ENCODE measurements at places on chromosomes 5 and 9.

DNA sequence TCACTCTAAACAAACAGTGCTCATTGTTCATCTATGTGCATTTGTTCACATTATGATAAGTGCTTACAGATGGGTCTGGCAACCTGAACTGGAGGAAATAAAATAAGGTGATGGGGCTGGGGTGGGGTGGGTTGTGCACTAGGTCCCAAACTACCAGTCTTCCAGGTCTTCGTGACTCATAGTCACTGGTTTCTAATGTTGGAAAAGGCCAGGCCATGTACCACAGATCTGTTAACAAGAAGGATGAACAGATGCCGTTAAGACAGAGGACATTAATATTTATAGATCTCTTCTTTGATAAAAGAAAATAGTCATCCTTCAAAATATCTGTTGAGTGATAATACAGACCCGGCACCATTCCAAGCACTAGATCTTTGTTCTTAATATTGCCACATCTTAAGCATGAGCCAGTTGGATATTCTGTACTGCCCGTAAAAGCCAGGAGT lies 71.4 kb upstream of the STARD4 start:
- DNase-seq = no peak

DNA sequence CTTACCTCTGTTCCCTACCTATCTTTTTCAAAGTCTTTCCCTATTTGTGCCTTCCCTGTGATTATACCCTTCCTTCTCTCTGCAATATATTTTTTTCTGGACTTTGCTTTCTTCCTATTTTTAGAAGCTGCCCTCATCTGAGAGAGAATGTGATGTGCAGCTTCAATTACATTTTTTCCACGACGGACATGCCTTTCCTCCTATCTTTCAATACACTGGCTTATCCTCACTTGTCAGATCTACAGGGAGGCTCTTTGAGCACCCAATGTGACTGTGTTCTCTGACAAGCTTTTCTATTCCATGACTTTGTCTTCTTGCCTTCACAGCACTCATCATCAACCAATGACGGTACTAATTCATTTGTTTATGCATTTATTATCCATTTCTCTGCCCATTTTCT lies 227.9 kb upstream of the CLINT1 start:
- no peak for DNase-seq

GRCh38 chr5:132495667-132496190 lies 5.2 kb upstream of the IRF1 start:
- DNase-seq = no peak

DNA sequence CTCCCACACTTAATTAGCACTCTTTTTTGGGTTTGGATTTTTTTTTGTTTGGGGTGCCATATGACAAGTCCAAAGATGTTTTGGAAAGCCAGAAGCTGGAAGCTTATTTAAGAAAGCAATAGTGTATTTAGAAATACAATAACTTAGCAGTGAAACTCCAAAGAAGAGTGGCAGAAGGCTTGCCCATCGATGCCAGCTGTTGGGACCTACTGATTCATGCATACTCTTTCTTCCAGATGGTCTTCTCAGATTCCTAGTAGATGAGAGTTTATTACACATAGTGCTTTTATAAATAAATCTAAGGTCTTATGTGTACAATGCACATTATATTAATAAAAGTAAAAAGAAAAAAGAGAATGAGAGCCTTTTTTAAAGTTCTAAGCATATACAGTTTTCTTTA lies 374.6 kb downstream of the OSTF1 start:
- DNase-seq = no peak

GRCh38 chr5:132635873-132636272 lies 22.1 kb upstream of the IL13 start:
- no peak for DNase-seq

DNA sequence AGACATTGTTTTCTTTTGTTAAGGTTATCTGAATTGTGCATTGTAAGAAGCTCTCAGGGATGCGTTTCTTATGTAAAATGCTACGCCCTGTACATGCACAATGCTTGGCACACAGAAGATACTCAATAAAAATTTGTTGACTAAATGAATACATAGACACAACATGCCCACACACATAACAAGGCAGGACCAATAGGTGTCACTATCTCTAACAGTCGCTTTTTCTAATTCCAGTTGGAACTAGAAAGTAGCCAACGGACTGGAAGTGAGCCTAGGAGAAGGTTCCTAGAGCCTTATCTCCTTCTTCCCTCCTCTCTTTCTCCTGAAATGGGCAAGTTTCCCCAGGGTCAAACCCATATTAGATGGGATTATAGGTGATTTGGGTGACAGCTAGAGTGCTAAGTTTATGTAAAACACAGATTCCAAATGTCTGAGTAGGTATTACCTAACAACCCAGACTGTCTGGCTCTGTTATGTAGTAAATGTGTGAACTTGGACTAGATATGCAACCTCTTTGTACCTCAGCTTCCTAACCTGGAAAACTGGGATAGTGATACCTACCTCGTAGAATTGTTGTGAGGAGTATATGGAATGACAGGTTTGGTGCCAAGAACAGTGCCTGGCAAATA lies 603.0 kb downstream of the RAB3C start:
- no peak for DNase-seq

- no peak for DNase-seq
These were observed 6.9 kb downstream of the UGT3A2 start for GRCh38 chr5:36059571-36060419.

DNA sequence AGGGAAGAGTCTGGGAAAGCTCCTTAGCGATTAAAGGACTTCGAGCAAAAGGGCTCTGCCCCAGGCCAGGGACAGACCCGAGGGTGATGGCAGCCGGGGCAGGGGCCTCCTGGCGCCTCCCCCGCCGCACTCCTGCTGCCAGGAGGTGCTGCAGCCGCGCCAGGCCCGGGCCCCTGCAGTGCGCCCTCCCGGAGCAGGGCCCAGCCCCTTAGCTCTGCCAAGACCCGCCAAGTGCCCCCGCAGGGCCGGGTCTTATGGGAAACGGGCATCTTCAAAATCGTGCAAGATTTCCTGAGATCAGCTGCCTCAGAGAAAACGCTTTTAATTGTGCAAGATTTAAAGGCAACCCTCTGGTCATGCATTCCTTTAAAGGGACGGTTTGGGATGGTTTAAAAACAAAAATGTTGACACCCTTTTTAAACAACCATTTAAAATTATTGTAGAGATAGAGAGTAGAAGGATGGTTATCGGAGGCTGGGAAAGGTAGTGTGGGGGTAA lies 52.4 kb downstream of the CDC14B start:
- no peak for DNase-seq

DNA sequence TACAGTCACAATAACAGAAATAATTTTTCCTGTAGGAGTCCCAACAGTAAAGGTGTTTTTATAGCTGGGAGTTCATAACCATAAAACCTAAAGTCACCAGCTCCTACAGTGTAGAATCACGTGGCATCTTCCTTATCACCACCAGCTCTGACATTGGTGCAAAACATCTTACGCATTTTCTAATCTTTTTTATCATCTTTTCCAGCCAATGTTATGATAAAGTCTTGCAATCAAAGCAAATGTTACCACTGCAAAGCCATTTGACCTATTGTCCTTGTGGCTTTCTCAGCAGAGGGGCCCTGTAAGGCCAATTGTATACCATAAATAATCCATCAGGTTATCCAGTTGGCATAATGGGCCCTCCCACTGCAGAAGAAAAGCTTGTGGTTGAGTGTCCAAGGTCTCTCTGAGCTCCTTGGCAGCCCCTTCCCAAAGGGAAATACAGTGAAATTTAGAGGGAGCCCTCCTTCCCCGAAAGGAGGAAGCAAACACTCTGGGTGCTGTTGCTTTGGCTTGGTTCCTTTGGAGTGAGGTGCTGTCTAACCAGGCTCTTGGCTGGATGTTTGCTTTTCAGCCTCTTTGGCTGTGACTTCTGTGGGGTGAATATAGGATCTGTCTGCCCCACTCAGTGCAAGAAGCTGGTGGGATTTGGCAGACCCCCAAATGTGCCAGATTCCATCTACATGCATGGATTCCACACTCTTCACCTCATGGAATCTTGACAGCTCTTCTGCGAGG lies 29.3 kb upstream of the CPEB4 start:
- no peak for DNase-seq

- DNase-seq = no peak
These were observed 406.0 kb downstream of the PRELID2 start for GRCh38 chr5:145429170-145429569.

- no peak for DNase-seq
These were observed 614.7 kb downstream of the TLR4 start for GRCh38 chr9:118318770-118319431.

GRCh38 chr9:95481000-95481399 lies 35.8 kb downstream of the PTCH1 start:
- DNase-seq = no peak

DNA sequence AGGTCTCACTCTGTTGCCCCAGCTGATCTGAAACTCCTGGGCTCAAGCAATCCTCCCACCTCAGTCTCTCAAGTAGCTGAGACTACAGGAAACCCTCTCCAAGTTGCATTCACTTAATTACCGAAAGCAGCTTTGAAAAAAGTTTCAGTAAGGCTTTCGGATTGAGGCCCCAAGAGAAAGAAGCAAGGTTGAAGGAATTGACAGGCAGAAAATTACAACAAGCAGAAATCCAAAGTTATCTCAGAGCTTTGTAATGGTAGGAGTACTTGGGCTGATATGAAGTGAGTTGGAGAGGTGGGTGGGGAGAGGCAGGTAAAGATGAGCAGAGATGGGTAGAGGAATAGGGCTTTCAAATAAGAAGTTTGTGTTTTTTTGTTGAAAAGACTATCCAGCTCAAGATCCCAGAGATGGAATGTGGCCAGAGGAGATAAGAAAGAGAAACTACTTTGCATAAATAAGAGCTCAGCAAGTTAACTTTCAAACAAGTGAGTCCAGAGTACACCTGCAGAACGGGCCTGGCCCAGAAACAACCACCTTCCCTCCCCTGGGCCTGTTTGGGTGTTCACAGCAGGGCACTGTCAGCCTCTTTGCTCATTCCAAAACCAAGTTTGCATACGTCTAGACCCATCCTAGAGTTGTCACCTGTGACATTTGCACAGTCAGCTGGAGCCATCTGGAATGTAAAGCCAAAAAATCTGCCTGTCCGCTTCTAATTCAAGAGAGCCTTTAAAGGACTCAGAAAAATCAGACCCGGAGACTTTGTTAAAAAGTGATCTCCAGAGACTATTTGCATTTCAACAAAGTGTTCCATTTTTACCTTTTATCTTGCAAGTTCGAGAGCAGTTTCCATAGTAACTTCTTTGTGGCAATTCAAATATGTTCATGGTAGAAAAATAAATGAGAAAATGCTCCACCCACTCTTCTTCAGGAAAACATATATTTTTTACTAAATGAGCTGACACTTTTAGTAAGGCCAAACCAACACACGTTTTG lies 2.2 kb upstream of the CLINT1 start:
- no peak for DNase-seq

- no peak for DNase-seq
These were observed 72.0 kb downstream of the ZFAND5 start for GRCh38 chr9:72292874-72293607.

GRCh38 chr5:163893281-163893680 lies 387.9 kb downstream of the MAT2B start:
- DNase-seq = no peak

DNA sequence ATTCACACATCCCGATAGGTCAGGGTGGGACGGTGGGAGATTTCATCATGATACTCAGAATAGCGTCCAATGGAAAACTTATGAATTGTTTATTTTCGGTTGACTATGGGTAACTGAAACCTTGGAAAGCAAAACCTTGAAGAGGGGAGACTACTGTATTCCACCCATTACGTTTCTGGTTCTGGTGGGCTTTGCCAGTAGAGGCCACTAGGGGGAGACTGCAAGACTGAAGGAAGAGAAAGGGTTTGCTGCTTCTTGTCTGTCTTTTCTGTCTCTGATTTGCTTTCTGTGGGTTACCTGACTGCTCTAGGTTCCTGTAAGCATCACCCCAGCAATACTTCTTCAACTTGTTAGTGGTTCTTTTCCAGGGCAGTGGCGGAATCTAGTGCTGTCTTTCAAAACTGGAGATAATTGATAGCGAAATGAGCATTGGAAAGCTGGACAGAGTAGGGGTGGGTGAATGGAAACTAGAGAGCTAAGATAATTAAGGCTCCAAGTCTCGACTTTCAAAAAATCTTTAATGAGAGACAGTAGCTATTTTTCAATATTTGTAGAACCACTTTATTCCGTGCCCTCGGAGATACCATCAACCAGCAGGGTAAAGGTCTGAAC lies 27.0 kb downstream of the GRIN3A start:
- no peak for DNase-seq

DNA sequence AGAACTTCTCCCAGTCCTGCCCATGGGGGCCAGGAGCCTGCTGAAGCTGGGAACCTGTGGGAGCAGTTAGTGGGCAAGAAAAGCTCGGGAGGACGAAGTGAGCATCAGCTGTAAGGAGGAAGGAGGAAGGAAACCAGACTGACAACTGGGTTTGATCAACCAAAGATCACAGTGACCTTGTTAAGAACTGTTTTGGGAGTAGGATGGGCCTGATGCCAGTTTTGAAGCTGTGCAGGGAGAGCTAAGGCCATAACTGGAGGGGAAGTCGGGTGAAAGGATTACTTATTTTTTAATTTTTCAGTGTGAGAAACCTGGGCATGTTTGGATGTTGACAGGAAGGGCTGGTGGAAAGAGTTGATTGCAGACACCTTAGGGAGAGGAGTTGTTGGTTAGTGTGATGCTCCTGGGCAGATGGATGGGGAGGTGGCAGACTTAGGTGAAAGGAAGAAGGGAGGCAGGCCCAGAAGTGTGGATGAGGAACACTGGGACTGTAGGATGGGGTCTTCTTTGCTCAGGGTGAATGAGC lies 58.3 kb upstream of the KLF4 start:
- no peak for DNase-seq

DNA sequence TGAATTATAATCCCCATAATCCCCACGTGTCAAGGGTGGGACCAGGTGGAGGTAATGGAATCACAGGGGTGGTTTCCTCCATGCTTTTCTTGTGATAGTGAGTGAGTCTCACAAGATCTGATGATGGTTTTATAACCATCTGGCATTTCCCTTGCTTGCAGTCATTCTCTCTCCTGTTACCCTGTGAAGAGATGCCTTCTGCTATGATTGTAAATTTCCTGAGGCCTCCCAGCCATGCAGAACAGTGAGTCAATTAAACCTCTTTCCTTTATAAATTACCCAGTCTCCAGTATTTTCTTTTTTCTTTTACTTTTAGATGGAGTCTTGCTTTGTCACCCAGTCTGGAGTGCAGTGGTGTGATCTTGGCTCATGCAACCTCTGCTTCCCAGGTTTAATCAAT lies 182.7 kb upstream of the SEMA6A start:
- DNase-seq = no peak

DNA sequence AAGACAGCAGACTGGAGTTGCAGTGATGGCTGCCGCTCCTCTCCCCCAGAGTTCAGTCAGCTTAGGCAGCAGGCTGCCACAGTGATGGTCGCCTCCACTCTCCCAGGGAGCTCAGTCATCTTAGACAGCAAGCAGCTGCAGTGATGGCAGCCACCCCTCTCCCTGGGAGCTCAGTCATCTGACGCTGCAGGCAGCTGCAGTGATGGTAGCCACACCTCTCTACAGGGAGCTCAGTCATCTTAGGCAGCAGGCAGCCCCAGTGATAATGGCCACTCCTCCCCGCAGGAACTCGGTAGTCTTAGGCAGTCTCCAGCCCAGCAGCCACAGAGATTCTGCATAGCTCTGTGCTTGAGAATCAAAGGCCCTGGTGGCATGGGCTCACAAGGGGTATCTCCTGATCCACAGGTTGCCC lies 582.7 kb downstream of the DTWD2 start:
- DNase-seq = peak; percentile 20

Data from NCI-H187 treated with DMSO at 0.1 percent for 48 hours (cell line).